ENCODE measurements at places on chromosomes 7 and 10.
A peak's percentile ranks its signal among the peaks of the same experiment; 100 is the strongest.

- DNase-seq: no peak
These were observed 251.6 kb downstream of the ZWINT start for GRCh38 chr10:56109454-56109853.

- DNase-seq: no peak
These were observed 11.7 kb downstream of the HUS1 start for GRCh38 chr7:47967708-47968107.

DNA sequence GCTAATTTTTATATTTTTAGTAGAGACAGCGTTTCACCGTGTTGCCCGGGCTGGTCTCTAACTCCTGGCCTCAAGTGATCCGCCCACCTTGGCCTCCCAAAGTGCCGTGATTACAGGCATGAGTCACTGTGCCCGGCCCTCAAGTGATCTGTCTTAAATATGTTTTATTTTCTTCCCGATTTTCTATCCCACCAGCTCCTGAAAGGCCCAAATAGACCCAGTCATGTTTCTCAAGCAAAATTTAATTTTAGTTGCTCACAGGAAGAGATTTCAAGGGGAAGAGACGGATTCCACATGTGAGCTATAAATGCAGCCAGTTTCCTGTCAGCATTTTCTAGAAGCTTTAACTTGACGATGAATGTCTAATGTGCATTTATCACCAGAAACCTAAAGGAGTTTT lies 12.0 kb downstream of the DENND10 start:
- DNase-seq: no peak

DNA sequence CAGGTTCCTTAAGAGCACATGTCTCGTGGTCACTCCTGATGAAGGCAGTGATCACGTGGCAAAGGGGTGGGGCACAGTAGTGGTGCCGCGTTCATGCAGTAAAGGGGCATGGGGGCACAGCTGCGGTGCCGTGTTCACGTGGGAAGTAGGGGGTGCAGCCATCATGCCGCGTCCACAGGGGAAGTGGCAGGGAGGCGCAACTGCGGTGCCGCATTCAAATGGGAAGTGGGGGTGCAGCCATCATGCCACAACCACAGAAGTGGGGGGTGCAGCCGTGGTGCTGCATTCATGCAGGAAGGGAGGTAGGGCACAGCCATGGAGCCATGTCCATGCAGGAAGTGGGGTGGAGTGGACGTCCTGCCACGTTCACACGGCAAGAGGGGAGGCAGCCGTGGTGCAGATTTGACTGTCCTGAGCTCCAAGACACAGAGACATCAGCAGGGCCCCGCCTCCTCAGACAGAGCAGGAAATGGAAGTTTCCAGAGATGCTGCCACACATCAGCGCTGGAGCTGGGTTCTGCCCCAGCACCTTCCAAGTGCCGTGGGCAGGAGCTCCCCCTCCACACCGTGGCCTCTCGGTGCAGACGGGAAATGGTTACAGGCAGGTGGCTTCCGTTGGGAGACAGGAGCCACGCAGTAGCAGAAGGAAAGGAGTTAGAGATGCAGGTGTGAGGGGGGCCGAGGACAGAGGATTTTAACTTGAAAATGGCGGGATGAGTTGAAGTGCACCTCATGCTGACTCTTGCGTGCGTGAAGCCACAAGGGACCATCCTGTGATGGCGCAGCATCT lies 95.0 kb upstream of the DDC start:
- peak; percentile 39 for DNase-seq

- DNase-seq: no peak
These were observed 745.2 kb downstream of the AUTS2 start for GRCh38 chr7:70343519-70343918.

GRCh38 chr7:127550247-127550646 lies 35.1 kb downstream of the GCC1 start:
- no peak for DNase-seq

Measured in CD4-positive, alpha-beta T cell treated with Interleukin-2 at 100 ng/mL for 4 hours (primary cell).